ENCODE measurements at places on chromosomes 7 and 10.

DNA sequence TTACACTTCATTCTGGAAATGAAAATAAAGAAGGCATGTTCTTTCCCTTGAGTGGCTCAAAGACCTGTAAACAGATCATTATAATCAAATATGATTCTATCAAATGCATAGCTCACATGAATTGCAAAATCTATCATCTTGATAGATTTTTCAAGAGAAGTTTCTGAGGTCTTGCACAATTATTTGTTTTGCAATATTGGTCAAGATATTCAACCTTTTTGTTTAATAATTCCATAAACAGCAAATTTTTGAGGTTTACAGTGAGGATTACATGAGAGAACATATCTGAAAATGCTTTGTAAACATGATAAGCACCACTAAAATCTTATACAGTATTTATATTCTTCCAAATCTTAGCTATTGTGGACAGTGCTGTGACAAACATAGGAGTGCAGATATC lies 160.8 kb downstream of the HDAC9 start:
- no peak for DNase-seq

- no peak for DNase-seq
These were observed 156.3 kb upstream of the KMT2E start for GRCh38 chr7:104857458-104858425.

DNA sequence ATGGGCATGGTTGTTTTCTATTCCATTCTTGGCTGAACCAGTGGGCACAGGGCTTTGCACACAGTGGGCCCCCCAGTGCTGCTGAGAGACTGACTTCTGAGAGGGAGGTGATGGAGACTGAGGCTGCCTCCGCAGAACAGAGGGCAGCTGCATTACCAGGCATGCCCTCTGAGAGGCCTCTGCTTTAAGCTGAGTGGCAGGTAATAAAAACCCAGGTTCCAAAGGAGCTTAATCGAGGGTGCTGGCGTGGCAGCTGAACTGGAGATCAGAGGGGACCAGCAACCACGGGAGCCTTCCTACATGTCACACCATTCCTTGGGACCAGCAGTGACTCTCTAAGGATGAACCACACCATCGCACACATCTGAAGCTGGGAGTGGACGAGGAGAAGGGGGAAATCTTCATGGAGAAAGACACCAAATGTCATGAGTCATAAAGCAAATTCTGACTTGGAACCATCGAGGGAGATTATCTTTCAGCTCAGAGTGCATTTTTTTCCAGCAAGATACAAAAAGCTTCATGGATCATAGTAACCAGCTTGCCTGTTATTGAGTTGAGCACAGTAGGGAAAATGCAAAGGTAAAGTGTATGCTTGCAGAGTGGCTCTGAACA lies 24.6 kb downstream of the HIPK2 start:
- DNase-seq: no peak

GRCh38 chr10:16816171-16816570 lies 1.1 kb downstream of the RSU1 start:
- no peak for DNase-seq

- no peak for DNase-seq
These were observed 305.5 kb downstream of the DNAJB9 start for GRCh38 chr7:108875139-108875538.

- no peak for DNase-seq
These were observed 187.2 kb upstream of the CSTF2T start for GRCh38 chr10:51886438-51887068.

- no peak for DNase-seq
These were observed 295.4 kb downstream of the PRPF18 start for GRCh38 chr10:13882119-13882711.

DNA sequence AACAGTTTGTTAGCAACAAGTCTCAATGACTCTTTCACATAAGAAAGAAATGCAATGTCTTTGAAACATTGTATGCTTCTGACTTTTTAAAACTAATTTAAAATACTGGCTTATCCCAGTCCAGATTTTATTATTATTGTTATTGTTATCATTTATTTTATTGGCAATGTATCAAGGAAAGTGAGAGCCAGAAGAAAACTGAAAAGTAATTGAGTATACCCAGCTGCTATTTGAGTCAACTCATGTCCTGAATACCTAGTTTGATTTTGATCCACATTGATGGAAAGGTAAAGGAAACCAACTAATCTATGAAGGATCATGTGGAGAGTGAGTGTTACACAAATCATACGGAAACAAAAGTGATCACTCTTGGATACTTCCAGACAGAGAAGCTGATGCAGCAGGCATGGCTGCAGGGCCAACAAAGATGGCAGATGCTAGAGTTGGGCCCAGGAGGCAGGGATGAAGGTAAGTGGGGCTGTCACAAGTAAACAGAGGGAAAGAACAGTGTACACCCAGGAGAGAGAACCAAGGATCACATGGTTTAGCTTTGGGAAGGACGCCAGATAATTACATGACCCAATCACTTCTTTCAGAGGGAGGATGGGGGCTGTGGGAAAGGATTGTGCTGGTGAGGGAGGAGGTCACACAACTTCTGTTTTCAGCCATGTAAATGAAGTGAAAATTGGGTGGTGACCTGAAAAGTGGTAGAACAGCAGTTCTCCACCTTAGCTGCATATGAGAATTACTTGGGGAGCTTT lies 179.2 kb upstream of the NAMPT start:
- DNase-seq: no peak

DNA sequence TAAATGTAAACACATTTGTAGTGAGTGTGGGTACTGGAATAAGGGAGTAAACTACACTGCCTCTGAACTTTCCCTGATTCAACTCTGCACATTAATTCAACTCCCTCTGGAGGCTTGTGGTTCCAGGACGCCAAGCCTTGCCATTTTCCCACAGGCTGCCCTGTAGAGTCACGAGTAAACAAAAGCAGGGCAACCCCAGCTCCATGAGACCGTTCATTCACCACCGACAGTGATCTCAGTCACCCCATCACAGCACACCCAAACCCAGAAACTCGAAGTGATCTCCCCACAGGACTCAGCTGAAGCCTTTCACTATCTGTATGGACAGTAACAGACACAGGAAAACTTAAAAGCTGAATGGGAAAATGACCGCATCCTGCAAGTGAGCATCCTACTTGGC lies 218.8 kb upstream of the FRMD4A start:
- DNase-seq: no peak

DNA sequence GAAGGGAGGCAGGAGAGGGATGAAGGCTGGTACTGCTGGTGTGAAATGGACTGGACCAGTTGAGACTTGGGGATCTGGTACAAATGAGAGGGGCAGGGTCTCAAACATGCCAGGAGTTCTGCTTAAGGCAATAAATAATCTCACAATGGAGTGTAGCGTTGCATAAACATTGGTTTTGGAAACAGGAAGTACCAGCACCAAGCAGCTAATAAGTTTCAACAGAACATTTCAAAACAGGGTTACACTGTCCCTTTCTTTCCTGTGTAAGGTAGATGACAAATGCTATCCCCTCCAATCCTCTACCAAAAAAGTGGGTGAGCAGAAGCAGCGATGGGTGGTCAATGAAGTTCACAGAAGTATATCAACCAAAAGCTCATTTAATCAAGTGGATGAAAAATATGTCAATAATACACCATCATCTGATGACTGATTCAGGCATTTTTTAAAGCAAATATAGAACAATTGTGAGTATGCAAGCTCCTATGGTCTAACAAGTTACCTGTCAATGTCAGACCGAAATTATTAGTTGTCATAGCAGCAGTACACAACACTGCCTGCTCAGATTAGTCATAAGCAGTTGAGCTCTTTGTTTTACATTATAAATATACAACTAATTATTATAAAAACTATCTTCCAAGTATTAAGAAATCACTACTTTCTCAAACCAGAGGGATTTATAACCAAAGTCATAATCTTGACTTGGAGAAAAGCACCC lies 220.0 kb downstream of the FAM107B start:
- DNase-seq: no peak

GRCh38 chr7:150568714-150569113 lies 1.5 kb downstream of the GIMAP4 start:
- no peak for DNase-seq

DNA sequence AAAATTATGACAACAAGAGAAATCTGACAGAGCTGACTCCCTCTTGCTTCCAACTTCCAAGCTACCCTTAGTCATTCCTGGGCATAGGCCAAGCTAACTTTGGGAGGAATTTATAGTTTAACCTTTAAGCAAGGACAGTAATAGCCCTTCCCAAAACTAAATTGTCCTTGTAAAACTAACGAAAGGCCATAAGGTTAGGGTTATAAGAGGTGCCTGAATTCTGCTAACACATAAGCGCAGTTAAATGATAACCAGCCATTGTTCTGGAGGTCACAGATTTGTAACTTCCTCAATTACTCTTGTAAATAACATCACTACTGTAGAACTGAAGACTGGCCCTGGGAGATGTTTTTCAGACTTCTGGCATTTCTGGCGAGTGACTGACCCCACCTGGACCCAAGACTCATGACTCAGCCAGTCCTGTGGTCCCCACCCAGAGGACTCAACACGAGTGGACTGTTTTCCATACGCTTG lies 481.2 kb downstream of the KCNMA1 start:
- no peak for DNase-seq

GRCh38 chr7:16417906-16418305 lies 3.4 kb downstream of the CRPPA start:
- no peak for DNase-seq

Data from stimulated activated CD4-positive, alpha-beta T cell treated with anti-CD3 and anti-CD28 coated beads, Interleukin-1b, Interleukin-23, amount 100 ng/mL, for 1 hour (primary cell).